ENCODE measurements at places on chromosomes 4 and X.

DNA sequence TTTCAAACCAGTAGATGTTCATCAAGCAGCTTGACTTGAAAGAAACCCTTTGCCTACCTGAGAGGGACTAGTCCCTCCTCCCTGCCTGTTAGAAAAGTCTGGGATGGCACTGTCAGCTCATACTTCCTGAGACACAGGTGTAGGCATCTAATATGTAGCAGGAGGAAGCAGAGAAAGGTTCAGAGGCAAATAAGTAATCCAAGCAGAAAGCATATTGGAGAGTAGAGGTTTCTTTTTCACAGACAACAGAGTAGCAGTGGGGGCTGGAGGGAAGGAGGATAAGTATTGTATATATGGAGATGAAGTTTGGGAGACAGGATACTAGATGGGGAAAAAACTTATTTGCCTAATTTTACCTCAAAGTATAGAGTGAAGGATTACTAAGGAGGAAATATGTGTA, 81.5 kb downstream of the FNIP2 start:
- no peak for DNase-seq

DNA sequence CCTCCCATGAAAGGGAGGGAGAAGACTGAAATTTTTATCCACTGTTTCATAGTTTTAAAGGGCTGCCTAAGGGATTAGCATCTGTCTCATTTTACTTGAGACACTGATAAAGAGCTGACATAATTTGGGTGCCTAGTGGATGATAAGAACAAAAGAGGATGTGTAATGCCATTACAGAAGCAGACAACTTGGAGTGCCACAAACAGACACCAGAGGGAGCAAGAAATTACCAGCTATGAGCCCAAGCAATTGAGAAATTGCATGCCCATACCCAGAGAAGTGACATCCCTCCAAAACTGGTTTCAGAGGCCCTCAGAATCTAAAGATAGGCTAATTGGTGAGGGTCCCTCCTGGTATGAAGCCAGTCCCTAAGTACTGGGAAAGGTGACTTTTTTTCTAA, 38.5 kb upstream of the POU3F4 start:
- peak; percentile 15 for DNase-seq

GRCh38 chrX:1307626-1308340, 28.8 kb upstream of the IL3RA start:
- no peak for DNase-seq

DNA sequence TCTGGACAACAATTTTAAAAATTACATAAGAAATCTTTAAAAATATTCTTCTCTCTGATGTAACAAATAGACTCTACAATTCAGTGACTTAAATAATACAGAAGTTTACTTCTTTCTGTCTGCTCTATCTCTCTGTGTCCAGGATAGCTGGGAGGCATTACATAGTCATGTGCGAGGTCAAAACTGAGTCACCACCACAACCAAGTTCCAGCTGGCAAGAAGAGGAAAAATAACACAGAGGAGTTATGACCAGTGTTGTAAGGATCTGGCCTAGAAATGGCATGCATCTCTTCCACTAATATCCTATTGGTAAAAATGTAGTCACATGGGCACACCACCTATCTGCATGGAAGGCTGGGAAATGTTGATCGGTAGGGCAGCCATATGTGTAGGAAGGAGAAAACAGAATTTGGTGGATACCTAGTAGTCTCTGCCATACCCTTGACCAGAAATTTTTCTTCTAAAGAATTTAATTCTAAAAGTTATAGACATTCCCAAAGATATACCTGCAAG, 39.4 kb upstream of the WDFY3 start:
- no peak for DNase-seq

DNA sequence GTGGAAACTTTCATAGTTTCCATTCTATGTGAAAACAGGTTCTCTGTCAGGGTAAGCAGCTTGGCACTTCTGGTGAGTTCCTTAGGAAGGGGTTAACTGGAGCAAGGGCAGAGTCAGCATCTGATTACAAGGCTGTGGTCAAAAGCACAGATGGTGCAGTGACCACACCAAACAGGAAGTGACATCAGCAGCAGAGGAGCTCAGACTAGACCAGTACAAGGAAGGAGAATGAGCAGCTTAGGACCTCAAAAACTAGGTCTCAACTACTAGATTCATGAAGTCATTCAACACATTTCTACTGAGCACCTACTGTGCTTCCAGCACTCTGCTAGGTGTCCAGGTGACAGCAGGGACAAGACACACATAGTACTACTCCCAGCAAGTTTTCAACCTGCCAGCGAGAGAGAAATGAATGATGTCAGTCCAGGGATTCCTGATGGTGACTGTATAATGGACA, 130.2 kb downstream of the AMELX start:
- no peak for DNase-seq

- DNase-seq, result no peak
Observed at GRCh38 chrX:37686369-37686995, 891 bp downstream of the XK start.

DNA sequence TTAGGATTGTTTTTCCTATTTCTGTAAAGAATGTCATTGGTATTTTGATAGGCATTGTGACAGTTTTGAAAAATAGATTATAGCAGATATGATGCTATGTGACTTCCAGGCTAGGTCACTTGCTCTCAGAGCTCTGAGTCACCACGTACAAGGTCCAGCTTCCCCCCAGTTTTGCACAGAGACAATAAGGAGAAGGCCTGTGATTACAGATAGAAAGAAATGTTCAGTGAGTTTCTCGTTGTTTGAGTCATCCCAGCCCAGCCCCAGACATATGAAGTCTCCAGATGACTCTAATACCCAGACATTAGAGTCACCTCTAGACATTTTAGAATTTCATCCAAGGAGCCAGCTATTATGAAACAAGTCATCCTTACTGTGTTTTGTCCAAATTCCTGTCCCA, 57.2 kb downstream of the MFAP3L start:
- DNase-seq, result no peak

DNA sequence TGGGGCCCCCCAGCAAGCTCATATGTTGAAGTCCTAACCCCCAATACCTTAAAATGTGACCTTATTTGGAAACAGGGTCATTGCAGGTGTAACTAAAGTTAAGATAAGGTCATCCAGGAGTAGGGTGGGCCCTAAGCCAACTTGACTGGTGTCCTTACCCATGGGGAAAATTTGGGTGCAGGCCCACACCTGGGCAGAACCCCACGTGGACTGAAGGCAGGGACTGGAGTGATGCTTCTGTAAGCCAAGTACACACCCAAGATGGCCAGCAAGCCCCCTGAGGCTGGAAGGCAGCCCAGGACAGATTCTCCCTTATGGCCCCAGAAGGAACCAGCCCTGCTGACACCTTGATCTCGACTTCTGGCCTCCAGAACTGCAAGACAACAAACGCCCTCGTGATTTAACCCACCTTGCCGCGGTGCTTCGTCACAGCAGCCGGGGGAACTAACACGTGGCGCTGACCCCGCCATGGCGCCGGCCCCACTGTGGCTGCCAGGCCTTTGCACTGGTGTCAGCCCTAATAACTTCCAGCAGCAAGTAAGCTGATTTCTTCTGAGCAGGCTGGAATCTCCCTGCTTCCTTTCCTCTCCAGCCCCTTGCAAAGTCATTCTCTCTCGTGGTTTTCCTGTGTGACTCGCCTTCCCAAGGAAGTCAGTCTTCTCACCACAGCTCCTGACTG, 23.2 kb upstream of the MXD4 start:
- no peak for DNase-seq

DNA sequence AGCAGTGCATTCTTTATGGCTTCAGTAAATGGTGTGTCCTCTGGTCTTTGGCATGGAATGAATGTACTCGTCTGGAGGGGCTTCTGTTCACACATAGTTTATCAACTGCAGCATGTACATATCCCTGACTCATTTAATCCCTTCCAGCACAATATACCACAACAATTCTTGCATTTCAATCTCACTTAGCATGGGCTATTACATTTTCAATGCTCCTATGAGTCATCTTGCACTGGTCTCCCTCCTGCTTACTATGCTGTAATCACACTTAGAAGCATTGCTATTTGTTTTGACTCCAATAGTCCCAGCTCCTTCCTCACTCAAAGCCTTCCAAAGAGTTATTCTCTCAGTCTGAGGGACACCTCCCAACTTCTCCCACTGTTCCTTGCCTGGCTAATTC, 180.9 kb upstream of the NUDT10 start:
- no peak for DNase-seq

GRCh38 chr4:148444296-148445070, 2.3 kb upstream of the NR3C2 start:
- no peak for DNase-seq

- no peak for DNase-seq
Observed at GRCh38 chrX:50779694-50780093, 34.3 kb downstream of the SHROOM4 start.

GRCh38 chr4:39346856-39347519, 19.2 kb downstream of the RFC1 start:
- no peak for DNase-seq

- DNase-seq, result no peak
Observed at GRCh38 chr4:83149865-83150652, 35.5 kb upstream of the PLAC8 start.

GRCh38 chr4:25638806-25639205, 16.8 kb upstream of the SLC34A2 start:
- DNase-seq, result no peak

DNA sequence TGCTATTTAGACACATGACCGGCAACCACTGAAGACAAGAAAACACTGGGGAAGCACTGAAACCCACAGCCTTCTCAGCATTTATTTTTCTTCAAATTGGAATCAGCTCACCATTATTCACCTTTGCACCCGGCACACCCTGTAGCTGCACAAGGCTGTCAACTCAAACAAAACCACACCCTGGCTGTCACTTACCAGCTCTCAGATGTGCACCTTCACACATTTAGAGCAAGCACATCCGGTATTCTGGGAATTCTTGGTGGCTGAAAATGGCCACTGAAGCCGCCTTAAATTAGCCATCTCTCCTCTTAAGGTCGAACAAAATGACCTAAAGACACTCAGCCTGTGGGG, 5.9 kb downstream of the ZFYVE28 start:
- DNase-seq, result no peak

DNA sequence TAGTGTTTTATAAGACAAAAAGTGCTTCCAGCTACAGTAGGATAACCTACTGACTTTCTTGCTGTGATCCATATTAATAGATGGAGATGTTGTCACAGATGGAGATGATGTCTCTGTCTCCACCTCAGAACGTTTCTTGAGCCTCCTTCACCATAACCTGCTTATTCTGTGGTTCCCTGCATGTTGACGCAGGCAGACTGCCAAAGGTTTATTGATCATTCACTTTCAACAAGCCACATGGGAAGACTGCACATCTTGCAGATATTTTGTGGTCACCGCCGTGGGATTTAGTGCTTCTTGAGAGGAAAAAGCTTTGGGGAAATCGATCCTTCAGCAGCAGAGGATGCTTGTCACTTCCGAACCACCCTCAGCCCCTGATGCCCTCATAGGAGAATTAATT, 943.0 kb upstream of the PRKX start:
- no peak for DNase-seq

GRCh38 chr4:21134994-21135393, 434.7 kb downstream of the PACRGL start:
- DNase-seq, result no peak

DNA sequence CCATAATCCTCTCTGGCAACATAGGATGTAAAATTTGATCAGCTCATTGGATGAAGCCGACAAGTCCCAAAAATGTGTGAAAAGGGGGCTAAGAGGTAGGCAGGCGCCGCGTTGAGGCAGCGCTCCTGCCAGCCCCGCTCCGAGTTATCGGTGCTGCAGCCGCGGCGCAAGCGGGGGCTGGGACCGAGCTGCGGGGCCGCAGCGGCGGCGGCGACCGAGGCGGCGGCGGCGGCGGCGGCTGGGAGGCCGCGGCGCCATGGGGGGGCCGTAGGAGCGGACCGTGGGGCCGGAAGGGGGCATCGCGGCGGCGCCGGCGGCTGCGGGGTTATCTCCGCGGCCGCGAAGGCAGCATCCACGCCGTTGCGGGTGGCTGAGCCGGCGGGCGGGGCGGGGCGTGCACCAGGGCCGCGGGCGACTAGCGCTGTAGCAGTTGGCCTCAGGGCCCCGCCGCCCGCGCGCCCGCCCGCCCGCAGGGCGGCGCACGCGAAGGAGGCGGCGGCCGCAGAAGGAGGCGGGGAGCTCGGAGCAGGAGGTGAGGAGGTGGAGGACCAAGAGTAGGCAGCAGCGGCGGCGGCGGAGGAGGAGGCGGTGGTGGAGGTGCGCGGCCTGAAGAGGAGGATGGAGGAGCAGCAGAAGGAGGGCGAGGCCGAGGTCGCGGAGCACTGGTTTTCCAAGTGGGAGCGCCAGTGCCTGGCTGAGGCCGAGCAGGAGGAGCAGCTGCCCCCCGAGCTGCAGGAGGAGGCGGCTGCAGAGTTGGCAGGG, 126.0 kb upstream of the CXorf66 start:
- no peak for DNase-seq

GRCh38 chr4:27414887-27415731, 554.5 kb downstream of the STIM2 start:
- DNase-seq, result no peak

DNA sequence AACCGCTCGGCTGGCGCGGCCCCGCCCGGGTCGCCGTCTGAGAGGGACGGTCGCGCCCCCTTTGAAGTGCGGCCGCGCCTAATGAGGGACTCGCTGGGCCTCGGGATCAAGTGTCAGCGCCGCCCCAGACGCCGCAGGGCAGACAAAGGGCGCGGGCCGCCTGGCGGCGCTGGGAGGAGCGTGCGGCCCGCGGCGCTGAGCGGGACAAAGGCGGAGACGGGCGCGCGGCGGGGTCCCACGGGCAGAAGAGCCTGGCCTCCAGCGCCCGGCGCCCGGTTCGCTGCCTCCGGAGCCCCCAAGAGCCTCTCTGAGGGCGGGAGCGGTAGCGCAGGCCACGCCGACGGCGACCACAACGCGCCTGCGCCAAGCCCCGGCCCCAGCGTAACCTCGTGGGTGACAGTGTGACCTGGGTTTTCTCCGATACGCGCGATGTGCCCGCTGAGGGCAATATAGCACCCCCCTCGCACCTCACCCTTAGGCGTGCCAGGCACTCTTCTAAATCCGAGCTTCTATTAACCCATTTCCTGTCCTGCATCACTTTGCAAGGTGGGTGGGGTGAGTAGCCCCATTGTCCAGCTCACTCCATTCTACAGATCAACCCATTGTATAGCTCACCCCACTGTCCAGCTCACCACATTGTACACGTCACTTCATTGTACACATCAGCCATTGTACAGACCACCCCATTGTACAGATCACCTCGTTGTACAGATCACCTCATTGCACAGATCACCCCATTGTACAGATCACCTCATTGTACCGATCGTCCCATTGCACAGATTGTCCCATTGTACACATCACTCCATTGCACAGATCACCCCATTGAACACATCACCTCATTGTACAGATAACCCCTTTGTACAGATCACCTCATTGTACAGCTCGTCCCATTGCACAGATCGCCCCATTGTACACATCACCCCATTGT, 33.7 kb upstream of the STX18 start:
- DNase-seq, result no peak

- DNase-seq, result no peak
Observed at GRCh38 chr4:147325571-147325981, 155.3 kb upstream of the EDNRA start.

GRCh38 chrX:29841750-29842149, 373.6 kb upstream of the MAGEB2 start:
- no peak for DNase-seq

- DNase-seq, result no peak
Observed at GRCh38 chr4:120215350-120215749, 148.7 kb upstream of the MAD2L1 start.

Data from Panc1 (cell line).